BE2C (cell line): ENCODE measurements at places on chromosomes 11 and 22.

DNA sequence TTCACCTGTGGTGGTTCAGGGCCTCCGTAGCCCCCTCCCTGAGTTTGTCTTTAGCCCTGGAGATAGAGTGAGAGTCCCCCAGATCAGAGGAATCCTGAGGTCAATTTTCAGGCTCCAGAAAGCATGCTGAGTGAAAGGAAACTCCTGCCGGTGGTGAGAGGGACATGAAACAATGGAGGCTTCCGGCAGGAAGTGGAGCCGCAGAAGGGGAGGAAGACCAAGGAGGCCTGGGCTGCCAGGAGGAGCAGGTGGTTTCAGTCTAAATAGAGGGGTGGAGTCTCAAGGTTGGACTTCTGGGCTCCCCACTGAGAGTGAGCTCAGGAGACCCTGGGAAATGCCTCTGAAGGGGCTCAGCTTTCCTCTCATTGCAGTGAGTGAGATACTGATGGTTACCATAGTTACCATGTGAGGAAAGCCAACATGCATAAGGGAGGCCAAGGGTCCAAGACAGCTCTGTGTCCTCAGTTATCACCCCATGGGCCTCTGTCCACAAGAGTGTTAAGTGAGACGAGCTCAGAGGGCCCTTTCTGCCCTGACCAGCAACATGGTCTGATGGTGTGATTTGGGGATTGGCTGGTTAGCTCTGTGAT is 10.7 kb downstream of the SLCO2B1 start:
- no peak for DNase-seq

GRCh38 chr11:87137711-87138110 is 100.0 kb downstream of the TMEM135 start:
- DNase-seq, result no peak

GRCh38 chr11:9600644-9601036 is 27.2 kb downstream of the WEE1 start:
- no peak for DNase-seq

DNA sequence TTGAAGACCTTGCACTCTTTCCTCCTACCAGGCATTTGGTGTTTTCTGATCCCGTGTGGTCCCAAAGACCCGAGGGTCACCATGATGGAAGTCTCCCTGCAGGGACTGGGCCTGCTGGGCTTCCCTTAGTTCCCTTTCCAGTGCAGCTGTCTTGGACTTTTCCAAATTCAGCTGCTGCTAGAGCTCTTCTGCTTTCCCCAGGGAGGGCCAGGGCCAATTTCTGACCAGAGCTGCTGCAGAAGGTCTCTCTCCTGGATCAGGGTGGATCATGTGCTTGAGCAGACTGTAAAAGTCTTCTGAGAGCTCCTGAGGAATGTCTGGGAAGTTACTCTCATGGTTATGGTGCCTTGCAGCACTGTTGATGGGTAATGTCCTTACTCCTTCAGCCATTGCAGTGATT is 23.2 kb downstream of the LDLRAD3 start:
- no peak for DNase-seq

DNA sequence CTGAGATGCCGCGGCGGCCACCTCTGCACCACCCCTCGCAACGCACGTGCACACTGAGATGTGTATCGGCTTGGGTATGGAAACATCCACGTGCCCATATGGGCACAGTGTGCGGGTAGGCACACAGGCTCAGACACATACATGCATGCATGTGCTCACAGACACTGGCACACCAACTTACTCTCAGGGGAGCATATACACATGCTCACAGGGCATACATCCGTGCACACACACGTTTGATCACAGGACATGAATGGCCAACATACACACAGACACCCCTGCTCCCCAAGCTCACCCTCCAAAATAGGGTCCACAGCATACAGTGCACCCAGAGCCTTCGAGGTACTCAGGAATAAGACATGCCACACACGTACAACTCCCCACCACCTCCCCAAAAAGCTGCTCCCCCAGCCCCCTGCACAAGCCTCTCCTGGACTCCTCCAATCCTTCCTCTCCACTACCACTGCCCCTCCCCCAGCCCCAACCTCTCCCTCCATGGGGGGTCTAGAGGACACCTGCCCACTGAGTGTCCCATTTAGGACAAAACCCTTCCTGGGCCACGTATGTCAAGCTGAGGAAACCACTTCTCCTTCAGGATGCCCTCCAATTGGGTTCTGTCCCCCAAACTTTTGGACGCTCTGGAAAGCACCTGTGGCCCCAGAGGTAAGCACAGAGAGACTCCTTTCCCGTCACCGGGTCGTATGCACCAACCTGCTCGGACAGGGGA is 53.1 kb downstream of the SLC22A12 start:
- no peak for DNase-seq

DNA sequence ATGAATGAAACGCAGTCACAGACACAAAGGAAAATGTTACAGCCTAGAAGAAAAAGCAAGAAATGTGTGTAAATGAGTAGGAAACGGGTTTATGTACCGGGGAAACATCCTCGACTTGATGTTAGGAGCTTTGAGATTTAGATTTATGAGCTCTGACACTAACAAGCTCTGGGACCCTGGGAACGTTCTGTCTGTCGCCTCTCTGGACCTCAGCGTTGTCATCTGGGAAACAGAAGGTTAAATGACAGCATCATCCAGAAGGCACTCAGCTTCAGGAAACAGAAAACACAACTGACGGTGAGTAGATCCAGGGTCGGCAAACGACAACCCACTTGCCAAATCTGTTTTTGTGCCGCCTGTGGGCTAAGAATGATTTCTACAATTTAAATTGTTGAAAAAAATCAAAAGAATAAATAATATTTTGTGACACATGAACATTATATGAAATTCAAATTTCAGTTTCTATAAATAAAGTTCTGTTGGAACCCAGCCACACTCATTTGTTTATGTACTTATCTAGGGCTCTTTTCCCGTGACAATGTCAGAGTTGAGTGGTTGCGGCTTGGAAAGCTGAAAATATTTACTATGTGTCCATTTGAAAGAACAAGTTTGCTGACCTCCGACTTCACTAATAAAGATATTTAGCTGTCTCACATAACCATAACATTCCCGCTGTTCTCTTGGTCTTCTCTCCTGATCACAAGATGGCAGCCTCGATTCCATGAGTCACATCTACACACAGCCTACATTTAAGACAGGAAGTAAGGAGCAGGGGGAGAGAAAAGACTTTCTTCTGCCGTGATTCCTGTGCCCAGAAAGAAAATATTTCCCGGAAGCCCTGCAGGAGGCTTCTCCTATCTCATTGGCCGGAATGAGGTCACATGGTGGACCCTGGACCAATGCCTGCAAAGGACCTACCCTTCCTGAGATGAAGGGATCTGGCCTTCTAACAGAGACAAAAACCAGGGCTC is 47.1 kb upstream of the SYT13 start:
- peak; percentile 15 for DNase-seq

DNA sequence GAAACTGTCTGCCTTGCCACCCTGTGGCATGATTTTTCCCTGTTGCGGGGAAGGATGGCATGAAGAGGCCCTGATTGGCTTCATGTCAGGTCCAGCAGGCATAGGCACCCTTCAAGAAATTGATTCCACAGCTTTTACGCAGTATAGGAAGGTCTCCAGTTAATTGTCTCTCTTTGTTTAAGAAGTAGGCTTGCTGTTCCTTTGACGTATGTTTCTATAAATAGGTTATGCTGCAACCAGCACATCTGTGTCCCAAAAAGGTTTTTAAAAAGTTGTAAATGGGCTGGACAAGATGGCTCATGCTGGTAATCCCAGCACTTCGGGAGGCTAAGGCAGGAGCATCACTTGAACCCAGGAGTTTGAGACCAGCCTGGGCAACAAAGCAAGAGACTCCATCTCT is 62.6 kb downstream of the CD6 start:
- no peak for DNase-seq

DNA sequence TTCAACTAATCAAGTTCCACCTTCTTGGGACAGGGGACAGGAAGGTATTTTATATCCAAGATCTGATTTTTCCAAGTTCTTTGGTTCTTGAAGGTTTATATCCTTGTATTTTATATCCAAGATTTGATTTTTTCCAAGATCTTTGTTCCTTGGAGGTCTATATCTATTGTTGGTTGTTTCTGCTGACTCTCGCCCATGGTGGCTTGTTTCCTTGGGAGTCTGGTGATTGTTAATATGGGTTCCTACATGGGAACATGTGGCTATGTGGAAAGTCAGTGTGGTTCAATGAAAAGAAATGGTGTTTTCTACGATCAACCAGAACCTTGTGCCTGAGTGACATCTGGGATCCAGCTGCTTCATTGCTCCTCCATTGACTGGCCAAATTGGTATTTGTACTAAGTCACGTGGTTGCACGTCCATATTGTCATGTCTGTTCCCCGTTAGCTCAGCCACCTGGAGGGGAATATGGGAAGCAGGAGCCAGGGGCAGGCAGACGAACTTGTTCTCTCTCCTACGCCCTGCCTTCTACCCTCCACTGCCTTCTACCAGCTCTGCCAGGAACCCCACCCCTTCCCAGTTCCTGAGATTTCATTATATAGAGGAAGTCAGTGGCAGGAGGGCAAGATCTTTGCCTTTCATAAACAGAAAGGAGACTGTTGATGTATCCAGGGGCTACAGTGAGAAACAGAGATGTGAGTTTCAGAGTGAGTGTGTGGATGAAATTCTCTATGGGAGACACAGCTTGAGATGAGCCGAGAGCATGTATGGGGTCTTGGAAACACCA is 11.1 kb upstream of the CSF2RB start:
- no peak for DNase-seq

DNA sequence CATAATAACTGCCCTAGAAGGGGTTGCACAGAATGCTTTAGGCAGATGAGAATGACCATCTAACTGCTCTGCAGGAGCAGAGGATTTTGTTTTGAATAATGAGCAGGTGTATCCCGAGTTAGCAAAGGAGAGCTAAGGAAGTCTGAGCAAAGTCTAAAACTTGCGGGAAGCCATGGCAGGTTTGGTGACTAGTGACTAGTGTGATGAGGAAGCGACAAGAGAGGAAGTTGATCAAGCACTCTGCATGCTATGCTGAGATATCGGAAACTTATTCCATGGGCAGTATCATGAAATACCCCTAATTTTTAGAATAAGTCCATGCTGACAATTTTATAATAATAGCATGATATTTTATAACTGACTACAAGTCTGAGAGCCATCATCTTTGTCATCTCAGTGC is 12.9 kb downstream of the OLFML1 start:
- no peak for DNase-seq

GRCh38 chr11:62477927-62478326 is 59.1 kb downstream of the SCGB1A1 start:
- DNase-seq, result no peak

DNA sequence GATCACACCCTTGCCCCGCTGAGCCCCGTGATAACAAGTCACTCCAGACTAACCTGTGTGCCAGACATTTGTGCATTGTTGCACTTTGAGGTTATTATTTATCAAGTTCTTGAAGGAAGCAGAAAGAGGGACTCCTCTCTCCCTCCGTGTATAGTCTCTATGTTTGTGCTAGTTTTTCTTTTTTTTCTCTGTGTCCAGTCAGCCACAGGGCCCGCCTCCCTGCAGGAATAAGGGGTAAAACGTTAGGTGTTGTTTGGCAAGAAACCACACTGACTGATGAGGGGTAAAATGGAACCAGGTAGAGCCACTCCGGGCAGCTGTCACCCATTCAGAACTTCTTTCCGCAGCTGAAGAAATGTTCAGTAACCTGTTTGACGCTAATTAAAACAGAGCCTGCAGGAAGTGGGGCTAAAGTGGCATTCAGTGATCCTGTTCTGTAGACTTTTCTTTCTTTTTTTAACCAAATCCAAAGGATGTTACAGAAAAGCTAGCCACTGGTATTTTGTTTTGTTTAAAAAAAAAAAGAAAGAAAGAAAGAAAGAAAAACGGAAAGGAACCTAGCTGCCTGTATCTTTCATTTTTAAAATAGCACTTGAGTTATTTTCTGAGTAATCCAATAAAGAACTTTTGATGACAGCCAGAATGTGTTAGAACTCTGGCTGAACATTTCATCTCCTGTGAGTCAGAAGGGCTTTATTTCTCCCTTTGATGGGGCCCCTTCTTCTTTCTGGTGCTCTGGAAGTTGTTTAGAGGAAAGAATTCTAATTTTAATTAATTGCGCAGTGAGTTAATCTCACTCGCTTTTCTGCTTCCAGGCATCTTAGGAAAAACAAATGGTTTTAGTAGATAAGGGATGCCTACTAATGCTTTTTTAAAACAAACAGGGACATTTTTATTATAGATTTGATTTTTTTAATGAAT is 58.2 kb downstream of the COMMD9 start:
- DNase-seq, result no peak

- DNase-seq, result no peak
Measured at GRCh38 chr11:578276-579035, 2.2 kb downstream of the PHRF1 start.

GRCh38 chr22:37517826-37518450 is 1.3 kb downstream of the CARD10 start:
- DNase-seq, result no peak

DNA sequence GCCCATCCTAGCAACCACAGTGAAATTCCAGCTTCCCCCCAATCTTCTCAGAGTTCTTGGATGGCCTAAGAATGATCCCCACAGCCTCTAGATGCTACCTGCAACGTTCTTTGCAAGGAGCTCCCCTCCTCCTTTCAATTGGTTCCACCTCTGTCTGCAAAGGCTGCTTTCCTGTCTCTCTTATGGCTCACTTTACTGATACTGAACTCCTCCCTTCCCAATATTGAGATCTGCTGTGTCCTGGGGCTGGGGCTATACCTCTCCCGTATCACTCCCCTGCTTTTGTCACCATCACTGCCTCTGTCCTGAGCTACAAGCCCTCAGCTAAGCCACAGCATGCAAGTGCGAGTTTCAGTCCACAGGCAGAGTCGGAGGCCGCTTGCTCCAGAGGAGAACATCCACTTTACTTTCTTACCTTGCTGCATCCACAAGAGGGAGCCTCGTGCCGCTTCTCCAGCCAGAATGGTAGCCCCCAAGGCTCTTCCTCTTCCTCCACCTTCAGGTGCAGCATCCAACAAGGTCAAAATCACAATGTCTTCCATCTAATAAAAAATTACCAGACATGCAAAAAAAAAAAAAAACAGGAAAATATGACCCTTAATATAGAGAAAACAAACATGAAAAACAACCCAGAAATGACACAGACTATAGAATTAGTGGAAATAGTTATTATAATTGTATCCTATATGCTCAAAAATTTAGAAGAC is 48.6 kb upstream of the TMEM45B start:
- DNase-seq, result peak; percentile 25

DNA sequence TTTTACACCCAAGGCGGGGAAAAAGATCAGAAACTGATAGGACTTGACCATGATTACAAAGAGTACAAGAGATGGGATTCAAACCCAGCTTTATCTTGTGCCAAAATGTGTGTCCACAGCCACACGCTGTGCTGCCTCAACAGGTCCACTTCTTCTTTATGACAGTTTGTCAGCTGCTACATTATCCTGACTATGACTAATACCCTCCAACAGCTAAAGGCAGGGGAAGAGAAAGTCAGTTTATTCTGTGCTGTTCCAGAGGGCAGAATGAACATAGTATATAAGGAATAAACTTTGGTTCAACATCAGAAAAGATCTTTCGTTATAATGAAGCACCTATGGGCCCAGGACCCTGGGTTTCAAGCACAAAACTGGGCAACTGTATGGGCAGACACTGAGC is 668.2 kb upstream of the TENM4 start:
- DNase-seq, result no peak

DNA sequence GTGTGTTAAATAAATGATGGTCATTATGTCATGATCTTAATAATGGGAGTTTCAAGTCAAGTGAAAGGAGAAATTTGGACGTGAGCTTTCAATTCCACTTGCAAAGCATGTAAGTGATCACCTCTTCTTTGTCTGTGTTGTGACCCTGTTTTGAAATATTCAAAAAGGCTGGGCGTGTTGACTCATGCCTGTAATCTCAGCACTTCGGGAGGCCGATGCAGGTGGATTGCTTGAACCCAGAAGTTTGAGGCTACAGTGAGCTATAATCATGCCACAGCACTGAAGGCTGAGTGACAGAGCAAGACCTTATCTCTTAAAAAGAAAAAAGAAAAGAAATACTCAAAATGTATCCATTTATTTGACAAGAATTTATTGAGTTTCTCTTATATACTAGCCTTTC is 32.9 kb upstream of the EED start:
- no peak for DNase-seq
